Left kidney (tissue), 8 donors: ENCODE measurements at places on chromosomes 2 and 18.

DNA sequence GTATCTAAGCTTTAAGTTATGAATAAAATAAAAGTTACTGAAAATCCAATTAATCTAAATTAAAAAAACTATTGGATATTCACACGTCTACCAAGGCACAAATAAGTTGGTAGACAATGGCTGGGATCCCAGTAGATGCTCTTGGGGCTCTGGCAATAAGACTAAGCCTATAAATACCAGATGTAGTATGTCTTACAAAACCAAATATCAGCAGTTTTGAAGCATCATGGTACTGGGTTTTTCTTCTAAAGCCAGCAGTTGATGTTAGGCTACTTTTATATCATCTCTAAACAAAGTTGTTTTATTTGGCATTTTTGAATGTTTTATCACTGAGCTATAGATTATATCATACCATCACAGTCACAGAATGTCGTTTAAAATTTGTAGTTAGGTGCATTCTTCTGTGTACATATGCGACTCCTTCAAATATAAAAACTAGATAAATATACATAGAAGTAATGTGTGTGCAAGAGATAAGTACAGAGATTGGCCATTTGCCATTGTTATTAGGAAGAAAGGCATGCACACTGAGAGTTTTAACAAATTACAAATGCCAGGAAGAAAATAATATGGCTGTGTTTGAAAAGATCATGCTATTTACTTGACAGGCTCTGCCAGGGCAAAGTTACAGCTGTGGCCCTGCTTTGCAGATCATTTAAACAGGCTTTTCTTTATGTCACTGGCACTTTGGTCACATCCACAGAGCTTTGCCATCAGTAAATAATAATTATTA is 21.6 kb upstream of the TMEM17 start:
- DNase-seq, result no peak

GRCh38 chr2:114039677-114040076 is 149.8 kb downstream of the ACTR3 start:
- no peak for DNase-seq

DNA sequence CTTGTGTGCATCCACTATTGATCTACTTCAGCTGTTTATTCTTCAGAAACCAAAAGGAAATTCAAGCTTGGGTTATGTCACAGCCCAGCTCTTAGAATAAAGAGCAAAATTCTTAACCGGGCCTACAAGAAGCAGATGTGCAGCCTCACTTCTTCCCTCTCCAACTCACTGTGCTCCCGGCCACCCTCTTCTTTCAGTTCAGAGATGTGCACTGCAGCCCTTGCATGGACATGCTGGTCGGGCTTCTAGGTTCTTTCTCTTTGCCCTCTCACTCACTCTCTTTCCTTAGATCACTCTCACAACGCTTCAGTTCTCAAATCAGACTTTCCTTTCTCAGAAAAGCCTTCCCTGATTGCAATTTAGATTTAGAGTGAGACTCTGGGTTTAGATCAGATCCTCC is 104.1 kb downstream of the CHN1 start:
- no peak for DNase-seq

GRCh38 chr2:146541896-146542295 is 1302.9 kb upstream of the ACVR2A start:
- no peak for DNase-seq

GRCh38 chr2:64007924-64008323 is 11.3 kb downstream of the VPS54 start:
- DNase-seq, result no peak

DNA sequence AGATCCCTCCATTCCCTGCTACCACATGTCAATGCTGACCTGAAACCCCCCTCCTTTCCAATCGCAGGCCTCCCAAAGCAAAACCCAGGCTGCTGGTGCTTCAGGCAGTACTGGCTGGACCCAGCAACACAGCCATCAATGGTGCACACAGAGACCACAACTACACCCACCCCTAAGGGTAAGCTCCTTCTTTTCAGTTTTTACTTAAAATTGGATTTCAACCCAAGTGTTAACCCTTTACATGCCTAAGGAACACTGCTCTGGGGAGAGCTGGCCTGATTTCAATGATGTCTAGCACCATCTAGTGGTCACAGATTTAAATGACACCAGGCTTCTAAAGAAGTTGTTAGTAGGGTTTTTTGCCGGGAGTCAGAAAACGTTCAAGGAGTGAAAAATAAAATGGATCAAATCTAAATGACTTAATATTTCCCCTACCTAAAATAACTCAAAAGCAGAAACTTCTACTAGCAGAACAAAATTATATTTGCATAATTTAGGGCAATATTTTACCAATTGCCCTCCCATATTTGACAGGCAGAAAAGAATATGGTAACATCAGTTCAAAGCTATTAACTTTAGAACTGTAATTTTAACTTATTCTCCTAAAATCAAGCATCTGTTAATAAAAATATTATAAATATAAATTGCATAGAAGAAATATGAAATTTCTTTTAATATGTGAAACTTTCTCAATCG is 24.6 kb downstream of the FECH start:
- peak; percentile 43 for DNase-seq

DNA sequence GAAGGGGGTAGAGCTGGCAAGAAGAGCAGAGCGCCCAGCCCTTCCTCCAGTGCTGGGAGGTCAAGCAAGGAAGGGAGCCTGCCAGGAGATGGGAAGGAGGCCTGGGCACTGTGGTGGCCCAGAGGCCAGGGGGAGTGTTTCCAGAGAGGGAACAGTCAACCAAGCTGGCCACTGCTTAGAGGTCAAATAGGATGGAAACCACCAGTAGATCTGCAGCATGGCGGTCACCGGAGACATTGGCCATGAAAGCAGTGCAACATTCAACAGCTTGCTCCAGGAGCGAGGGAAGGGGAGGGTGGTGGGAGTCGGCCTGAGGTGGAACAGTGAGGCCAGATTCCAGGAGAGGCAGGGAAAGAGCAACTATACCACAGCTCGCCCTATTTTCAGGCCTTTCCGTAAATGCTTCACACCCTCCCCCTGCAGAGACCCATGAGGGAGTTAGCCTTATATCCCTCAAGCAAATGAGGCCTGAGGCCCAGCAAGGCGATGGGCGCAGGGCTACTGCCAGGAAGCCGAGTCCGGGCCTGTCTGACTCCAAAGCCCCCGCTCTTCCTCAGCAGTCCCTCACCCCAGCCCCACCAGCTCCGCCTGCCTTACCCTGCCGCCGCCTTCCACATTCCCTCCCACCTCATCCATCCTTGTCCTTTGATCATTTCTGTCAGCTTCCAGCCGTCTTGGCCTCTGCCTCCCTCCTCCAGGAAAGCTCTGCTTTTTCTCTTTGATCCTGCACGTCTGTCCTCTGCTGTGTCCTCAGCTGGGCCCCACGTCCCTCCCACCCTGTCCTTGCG is 17.0 kb downstream of the KCNK3 start:
- no peak for DNase-seq

- DNase-seq, result peak; percentile 74
Measured at GRCh38 chr2:43024515-43025011, 201.8 kb downstream of the ZFP36L2 start.

DNA sequence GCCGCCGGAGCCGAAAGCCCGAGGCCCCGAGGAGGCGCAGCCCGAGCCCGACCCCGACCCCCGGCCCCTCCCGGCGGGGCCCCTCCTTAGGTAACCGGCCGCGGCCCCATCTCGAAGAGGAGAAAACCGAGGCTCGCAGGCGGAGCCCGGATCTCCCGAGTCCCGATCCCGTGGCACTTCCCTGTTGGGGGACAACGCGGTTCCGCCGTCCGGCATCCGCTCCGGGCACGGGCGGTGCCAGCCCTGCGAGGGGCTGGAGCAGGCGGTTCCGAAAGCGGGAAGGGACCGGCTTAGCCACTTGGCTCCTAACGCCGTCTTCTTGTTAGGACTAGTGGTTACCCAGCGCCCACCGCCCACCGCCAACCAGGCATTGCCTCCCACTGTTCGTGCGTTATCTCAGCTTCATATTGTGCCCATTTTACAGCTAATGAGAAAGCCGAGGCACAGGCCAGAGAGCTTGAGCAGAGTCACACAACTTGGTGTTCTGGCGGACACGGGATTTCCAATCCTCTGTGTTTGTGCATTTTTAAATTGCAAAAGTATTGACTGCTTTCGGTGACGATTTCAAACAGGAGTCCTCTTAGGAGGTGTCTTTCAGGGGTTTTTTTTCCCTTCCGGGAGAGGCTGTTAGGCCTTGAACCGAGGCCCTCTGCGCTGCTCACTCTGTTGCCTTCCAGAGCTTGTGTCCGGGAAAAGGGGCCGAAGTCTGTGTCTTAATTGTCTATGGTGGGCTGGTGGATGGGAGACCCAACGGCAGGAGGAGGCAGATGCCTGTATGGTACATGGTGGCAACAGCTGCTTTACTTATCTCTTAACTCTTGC is 562 bp downstream of the CENPA start:
- DNase-seq, result no peak

DNA sequence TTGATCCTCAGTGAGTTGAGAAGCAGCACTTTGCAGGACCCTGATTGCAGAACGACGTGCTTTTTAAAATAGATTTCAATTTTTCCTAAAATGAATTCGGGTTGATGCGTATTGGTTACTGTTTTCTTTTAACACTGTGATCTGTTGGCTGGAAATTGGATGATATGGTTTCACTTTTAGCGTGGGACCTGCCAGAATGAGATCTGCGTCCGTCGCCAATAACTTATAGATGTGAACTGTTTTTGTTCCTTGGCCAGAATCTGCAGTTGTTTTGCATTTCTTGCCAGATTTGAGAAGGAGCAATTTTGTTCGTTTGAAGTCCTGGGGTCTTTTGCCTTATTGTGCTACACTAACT is 703 bp downstream of the UGGT1 start:
- peak; percentile 3 for DNase-seq
